ENCODE measurements at places on chromosomes 7 and 10.
A peak's percentile ranks its signal among the peaks of the same experiment; 100 is the strongest.

- DNase-seq: no peak
Observed at GRCh38 chr10:44968091-44968490, 8.5 kb downstream of the RASSF4 start.

GRCh38 chr10:61905837-61906561, 4.5 kb downstream of the ARID5B start:
- no peak for DNase-seq

DNA sequence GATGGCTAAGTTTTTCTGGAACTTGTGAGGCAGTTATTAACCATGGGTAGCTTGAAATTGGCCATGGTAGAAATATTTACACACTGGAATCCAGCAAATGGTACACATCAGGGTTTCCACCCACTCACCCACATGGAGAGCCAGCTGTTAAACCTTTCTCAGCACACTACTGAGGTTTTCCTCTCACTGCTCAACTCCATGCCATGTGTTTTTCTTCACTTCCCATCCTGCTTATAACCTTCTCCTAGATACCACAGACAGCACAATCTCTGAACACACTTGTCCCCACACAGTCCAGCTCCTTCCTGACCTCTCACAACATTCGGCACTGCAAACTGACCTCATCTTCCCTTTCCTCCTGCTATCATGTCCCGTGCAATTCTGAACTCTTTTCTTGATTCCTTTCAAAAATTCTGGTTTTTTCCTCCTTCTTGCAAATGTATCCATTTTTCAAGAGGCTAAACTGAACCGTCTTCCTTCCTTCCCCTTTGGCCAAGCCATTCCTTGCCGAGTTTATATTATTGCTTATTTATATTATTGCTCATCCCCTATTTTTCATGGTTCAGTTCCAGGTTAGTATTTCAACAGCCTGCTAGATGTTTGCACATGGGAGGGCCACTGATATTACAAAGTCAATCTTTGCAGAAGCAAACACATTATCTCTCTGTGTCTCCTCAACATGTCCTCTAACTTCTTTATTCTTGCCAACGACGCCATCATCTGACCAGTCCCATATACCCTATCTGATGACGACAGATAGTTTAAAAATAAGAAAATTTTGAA, 606.4 kb downstream of the SORCS1 start:
- no peak for DNase-seq

DNA sequence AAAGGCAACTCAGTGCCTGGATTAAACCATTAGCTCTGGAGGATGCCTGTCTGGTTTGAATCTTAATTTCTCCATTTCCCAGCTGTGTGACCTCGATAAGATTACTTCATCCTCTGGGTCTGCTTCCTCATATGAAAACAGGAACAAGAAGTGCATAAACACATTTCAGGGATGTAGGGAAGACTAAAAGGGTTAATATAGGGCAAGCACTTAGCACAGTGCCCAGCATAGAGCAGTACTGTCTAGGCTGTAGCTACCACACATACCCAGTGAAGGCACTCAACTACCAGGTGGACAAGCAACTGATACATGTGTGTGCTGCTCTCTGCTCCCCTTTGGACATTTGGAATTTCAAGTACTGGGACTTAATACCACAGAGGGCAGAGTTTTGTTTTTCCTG, 85.4 kb downstream of the KCNMA1 start:
- DNase-seq: no peak

DNA sequence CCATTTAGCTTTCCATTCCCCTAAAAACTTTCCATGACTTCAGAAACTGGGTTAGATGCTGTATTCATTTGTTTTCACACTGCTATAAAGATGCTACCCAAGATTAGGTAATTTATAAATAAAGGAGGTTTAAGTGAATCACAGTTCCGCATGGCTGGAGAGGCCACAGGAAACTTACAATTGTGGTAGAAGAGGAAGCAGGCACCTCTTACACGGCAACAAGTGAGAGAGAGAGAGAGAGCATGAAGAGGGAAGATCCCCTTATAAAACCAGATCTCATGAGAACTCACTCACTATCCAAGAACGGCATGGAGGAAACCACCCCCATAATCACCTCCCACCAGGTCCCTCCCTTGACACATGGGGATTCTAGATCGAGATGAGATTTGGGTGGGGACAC, 336.8 kb downstream of the TFEC start:
- no peak for DNase-seq

DNA sequence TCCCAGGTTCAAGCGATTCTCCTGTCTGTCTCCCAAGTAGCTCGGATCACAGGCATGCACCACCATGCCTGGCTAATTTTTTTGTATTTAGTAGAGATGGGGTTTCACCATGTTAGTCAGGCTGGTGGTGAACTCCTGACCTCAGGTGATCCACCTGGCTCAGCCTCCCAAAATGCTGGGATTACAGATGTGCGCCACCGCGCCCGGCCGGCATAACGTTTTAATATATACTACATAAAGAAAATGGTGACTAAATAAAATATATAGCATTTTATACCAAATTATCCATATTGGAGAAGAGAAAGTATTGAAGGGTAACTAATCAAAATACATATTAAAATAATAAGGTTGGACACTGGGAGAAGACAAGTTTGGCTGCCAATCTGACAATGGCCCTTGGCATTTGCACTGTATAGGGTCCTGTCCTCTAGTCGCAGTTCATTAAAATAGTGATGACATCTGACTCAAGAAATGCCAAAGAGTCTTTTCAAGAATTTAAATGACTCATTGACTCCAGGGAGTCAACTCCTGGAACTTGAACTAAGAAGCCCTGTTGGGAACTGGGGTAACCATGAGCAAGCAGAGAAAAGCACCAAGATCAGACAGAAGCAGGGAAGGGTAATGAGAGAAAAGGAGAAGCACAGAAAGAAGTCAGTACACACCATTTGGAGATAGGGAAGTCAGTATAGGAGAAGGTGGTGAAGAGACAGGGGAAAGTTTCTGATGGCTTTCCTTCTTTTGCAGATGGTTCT, 91.1 kb downstream of the CH25H start:
- no peak for DNase-seq

DNA sequence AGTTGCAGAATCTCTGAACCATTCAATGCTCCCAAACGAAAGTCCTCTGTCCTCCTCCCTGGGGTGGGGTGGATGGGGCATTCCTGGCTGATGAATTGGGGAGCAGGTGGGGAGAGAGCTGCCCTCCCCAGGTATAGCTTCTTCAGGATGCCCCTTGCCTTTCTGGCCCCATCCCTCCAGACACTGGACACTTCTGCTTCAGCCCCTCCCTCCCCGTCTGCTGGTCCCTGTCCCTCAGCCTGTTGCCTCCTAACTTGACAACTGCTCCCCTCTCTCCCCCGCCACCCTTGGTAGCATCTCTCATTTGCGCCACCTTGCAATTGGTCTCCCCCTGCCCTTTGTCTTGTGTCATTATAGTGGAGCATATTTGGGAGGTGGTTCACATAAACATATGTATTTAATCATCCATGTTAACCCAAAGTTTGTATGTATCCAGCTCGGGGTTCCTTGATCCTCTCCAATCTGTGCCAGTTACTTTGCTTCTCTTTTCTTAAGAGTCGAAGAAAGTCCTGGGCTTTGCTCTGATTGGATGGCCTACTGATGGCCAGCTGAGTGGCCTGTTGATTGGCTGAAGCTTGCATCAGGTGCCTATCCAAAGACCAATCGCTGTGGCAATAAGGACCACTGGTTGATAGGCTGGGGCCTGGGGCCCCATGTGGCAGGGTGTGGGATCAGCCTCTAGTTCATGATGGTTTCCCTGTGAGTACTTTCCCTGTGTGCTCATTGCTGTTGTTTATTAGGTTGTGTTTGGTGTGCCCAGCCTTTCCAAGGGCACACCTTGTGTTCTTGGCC, 4.0 kb upstream of the GCK start:
- DNase-seq: no peak

DNA sequence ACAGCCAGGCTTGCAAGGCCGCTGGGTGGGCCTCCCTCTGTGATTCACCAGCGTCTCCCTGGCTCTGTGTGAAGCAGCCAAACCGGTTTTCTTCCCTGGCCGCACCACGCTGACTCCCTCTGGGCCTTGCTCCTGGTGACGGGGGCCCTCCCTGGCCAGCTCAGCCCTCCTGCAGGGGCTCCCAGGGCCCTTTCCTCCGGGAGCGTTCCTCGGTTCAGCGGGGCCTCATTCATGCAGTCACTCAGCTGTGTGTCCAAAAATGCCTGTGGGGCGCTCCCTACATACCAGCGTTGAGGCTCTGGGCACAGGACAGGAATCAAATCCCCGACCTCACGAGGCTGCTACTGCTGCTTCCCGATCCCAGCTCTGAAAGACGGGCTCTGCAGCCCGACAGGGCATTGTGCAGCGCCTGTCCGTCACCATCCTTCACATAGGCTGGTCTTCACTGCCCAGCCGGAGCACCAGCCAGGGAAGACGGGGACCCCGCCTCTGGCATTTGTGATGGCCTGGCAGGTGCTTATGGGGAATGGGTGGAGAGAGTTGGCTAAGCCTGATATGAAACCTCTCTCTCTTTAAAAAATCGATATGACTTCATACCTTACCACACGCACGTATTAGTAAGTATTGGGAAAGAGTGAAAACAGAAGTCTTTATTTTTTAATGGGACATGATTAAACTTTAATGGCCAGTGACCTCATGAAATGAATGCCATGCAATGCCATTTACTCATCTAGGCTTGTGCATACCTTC, 110.0 kb upstream of the SHH start:
- no peak for DNase-seq

DNA sequence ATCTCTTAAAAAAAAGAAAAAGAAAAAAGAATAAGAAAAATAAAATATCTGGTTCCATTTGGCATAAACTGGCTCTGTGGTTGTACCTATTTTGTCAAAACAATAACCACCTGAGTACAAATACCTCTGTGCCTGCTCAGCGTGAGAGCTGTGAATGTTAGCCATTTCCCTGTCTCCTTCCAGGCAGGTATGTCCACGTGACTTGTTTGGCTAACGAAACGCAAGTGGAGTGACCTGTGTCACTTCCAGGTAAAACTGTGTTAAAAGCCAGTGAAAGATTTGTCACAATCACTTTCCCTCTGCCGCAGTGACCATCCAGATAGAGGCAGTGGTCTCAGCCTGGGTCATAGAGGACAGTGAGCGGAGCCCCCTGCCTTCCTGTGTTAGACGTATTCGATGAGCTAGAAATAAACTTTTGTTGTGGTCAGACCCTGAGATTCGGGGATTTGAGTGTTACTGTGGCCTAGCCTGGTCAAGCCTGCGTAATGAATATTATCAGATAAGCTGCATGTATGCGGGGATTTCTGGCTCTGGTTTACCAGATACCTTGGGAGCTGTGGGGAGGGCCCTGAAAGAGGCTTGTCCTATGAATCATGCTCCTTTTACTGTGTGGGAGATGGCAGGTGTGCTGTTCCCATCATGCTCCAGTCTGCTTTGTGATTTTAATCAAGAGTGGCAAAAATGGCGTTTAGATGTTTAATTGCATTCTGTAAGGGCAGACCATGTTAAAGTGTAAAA, 3.8 kb downstream of the PTER start:
- peak; percentile 78 for DNase-seq

- DNase-seq: no peak
Observed at GRCh38 chr10:124058346-124059003, 34.9 kb downstream of the CHST15 start.

DNA sequence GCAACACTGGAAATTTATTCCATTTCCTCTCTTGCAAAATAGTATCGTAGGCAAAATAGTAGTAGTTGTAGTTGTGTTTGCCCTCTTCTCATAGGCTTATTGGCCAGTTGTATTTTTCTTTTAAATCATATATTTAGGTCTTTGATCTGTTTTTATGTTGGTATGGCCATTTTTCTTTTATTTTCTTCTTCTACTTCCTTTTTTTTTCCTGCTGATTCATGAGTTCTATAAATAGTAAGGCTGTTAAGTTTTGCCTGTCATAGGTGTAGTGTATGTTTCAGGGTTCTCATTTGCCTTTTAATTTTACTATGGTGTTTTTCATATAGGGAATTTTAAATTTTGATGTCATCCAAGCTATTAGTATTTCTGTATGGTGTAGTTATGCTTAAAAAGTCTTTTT, 25.4 kb upstream of the MRC1 start:
- no peak for DNase-seq

DNA sequence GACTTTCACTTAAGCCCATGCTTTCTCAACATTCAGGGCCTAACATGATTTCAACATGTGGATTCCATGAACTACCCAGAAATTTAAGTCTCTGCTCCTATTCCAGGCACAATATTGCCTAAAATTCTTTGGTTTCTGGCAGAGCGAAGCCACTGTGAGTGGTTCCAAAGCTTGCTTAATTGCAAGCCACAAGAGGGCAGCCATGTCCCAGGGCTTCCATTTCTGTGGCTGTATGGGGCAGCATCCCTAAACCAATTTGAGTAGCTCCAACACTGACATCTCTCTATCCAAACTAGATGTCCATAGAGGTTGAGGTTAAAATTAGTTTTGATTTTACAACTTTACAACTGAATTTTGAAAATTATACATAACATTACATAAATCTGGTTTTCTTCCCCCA, 56.3 kb upstream of the MDFIC start:
- peak; percentile 7 for DNase-seq

DNA sequence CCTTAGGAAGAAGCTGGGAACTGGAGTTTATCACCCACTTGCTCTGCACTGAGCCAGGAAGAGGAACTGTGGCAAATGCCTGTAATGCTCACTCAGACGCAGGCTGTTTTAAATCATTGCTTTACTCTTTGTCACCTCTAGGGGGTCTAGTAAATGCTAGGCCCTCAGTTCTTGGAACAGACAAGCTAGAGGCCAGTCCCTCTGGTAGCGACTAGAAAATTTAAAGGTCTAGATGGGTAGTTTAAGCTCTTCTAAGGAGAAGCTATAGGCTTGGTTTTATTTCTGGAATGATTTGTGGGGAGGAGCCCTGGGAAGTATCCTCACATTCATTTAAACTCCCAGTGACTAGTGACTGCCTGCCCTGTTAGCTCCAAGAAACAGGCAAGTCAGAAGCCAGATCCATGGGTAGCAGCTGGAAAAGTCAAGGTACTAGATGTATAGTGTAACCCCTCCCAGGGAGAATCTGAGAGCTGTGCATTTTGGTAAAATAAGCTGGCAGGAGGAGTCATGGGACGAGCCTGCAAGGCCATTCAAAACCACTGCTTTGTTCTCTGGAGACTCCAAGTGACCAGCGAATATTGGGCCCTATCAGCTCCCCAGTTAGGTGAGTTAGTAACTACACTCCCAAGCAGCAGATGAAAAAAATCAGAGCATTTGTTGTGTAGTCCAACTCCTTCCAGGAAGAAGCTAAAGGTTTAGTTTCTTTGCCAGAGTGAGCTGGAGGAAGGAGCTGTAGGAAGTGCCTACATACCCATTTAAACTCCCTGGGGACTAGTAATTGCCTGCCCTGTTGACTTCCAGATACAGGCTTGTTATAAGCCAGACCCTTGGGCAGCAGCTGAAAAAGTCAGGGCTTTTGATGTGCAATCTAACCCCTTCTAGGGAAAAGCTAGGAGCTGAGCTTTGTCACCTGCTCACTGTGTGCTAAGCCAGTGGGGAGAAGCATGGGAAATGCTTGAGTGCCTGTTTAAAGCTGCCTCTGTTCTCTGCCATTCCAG, 68.9 kb downstream of the DYNC1I1 start:
- peak; percentile 36 for DNase-seq

GRCh38 chr10:121983852-121984251, 5.1 kb upstream of the TACC2 start:
- DNase-seq: no peak

DNA sequence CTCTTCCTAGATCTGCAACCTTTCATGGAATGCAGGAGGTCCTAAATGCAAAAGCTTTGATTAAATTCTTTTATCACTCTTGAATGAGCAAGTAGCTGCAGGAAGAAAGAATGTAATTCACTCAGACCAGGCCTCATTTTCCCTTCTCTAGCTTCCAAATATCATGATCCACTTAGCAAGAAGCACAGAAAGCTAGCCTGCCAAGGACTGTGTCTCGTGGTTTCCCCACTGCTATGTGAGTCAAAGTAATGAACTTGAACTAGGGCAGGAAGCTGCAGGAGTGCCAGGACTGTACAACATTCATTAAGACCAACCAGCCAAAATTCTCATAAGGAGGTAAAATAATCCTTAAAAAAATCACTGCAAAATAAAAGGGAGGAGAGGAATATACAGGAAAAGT, 379.2 kb downstream of the CALN1 start:
- no peak for DNase-seq
